NCI-H1092 (cell line): ENCODE measurements at places on chromosomes 2 and 18.

DNA sequence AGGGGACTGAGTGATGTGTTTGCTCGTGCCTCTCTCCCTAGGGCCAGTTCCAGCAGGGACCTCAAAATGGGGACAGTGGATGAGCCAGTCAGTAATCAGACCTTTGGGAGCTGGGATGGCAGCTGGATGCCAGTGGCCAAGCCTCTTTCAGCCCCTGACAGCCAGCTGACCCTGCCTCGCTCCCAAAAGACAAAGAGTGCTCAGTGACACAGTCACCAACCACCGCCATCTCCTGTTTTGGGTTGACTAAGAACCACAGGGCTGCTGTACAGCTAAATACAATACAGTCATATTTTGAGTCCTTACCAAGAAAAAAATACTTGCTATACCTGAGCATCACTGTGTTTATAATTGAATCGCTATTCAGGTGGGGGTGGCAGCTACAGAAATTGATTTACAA lies 75.7 kb downstream of the POU3F3 start:
- no peak for DNase-seq

DNA sequence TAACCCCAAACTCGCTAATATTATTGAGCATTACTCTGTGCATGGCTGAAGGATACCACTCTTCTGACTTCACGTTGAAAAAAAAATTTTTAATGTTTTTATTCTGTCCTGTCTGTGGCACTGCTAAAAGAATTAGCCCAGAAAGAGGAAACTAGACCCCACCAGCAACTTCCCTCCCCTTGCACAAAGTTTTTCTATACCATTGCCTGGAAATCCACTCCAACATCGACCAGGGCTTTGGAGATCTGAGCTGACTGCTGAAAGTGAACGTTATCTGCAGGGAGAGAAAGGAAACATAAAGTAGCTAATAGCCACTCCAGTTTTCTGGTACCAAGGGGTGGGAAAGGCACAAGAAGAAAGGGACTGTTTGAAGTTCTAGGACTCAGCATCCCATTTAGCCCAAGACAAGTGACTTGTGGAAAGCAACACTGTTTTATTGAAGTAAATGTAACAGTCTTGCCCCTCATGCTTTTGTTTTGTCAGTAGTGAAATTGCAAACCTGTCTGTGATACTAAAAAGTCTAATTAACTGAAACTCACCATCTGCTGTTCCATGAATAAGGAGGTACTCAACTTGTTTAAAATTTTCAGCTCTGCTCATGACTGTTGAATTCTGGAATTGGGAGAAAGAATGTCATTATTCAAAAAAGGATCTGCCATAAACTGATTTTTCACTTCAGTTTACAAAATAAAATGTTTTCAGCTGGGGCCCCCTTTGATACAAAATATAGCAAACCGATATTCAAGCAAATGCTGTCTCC lies 79.1 kb downstream of the DPP4 start:
- no peak for DNase-seq

DNA sequence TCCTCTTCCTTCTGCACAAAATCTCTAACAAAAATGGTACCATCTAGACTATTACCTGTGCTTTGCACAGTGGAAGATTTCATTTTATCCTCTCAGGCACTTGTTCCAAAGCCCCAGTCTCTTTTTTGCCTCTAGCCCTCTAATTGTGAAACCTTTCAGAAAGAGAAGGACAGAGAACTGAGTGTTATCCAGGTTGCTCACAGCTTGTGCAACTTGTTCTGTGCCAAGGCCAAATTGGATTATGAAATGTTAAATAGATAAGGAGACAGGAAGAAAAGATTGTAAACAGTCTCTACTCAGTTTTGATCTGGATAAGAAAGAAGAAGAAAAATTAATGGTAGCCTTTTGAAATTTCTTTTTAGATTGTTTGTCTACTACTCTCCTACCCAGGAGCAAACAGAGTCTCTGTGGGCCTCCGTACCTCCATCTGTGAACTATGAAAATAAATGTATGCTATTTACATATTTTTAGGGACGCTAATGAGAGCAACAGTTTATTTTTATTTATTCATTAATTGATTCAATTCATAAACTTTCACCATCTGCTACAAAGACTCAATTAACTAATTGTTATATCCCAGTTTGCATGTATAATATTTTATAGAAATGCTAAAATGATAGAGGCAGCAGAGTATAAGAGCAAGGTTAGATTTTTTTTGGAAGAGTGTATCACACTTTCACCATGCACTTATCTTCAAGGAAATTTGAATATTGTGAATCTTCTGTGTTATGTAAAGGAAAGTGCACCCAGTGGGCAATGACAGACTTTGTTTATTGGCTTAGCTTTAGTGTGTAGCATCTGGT lies 339.0 kb upstream of the ETAA1 start:
- DNase-seq, result no peak

DNA sequence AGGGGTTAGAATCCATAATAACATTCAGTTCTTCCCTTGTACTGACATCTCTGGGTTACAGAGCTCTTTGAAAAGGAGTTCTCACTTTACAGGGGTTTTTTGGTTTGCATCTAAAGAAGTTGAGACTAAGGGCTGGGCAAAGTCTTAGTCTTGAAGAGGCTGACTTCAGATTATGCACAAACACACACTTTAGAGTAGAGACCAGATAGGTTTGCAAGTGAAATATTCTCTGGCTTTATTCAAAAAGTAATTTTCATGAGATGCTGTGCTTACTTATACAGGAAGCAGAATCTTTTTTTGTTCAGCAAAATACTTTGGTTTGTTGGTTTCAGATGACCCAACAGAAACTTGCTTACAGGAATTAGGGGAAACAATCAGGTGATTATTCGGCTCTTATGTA lies 410.9 kb upstream of the LRRTM1 start:
- no peak for DNase-seq

GRCh38 chr2:74001121-74001520 lies 16.4 kb downstream of the TET3 start:
- DNase-seq, result no peak

DNA sequence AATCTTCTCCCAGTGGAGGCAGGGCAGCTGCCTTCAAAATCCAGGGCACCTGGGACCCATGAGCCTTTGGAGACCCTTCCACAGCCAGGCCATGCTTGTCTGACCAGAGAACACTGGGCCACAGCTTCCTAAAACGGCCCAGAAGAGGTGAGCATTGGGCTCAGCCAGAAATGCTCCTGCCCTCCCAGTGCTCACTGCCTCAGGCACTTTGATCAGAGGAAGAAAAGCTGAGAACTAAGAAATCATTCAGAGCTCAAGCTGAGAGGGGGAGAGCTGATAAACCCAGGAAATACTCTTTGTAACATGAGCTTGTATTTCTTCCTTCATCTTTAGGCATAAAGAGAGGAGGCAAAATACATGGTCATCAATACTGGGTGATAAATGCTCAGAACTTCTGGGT lies 365.5 kb upstream of the KLHL29 start:
- DNase-seq, result no peak

DNA sequence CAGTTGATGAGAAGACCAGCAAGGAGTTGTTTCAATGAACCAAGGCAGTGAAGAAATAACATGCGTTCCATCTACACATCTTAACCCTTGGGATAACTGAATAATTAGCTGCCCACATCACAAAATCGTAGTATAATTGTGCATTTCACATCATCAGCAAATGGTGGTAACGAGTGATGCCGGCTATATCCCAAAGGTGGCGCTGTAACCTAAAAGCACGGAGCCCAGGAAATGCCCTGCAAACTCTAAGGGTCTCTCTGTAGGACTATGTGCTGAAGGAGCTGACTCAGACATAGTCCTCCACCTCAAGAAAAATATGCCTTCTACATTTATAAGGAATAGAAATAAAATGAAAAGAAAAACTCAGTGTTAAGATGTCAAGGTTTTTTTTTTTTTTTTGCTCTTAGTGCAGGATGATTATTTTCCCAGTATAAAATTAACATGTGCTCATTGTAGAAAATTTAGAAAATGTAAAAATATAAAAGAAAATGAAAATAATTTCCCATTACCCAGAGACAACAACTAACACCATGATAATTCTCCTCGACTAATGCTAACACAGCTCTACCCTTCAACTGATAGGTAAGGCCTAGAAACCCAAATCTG lies 23.1 kb upstream of the DSG3 start:
- no peak for DNase-seq

DNA sequence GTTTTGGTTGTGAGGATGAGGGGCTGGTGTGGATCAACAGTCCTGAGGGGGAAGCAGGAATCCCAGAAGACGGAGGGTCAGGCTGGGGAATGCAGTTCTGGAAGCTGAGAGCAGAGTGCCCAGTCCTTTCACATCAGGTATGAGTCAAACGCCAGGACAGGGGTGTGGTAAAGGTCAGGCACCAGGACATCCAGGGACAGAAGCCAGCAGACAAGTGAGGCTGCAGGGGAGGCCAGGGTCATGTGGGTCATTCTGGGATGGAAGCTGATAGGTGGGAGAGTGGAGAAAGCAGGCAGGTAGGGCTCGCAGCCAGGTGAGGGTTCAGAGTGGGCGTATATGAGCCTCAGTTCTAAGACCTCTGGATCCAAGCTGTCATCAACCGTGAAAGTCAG lies 12.8 kb upstream of the GNLY start:
- DNase-seq, result no peak

DNA sequence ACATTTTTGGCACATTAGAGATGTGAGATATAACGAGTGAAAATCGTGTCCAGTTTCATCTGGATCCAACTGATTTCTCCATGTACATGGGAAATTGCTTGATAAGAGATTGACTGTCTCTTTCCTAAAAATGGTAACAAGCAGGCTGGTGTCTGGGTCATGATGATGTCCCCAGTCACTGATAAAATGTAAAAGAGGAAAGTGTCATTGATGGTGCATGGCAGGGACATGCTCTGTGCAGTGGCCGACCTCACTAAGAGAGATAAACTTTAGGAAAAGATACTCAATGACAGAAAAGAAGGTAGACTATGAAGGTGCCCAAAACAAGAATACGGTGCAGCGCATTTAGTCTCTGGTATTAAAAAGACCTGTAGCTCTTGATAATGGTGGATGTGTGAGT lies 1517.5 kb downstream of the RPIA start:
- DNase-seq, result no peak

GRCh38 chr2:9831670-9832069 lies 11.6 kb upstream of the TAF1B start:
- no peak for DNase-seq

DNA sequence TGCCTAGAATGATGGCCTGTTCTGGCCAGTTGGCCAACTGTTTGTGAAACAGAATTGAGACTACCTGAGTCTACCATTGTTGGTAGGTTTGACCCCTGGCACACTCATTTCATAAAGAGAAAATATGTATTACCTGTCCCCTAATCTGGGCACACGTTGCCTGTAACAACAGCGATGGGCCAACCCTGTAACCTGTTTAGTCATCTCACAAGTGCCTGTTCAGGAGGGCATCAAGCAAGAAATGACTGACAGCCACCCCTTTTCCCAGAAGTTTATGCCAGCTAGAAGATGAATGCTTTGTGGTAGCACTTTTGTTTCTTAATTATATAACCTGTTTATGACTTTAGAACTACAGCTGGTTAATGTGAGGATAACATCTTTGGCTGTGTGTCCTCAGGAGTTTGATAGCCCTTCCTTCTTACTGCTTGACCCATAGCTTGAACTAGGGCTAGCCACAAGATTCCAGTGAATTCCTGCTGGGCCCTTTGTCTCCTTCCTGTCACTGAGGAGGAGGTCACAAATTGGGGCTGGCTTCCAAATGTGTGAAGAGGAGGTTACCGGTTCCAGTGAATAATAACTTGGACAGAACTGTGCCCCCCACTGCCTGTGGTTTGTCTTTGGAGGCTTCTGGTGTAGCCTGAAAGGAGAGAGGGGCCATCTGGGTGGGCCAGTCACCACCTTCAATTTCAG lies 273.9 kb upstream of the EPAS1 start:
- no peak for DNase-seq

DNA sequence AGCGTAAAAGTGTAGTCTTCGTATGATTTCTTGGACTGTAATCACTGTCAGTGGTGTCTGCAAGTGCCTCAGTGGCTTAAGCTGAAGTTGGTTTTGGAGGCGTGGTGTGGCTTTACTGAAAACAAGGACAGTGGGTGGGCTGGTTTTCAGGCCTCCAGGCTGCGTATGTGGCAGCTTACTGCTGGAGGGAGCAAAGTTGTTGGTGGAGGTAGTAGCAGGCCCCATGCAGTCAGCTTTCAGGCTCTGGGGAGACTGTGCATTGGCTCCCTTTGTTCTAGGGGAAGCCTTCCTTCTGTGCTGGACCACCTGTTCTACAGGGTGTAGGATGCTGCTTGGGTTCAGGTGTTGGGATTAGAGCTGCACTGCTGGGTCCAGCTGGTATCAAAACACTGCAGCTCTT lies 91.6 kb downstream of the NCK2 start:
- no peak for DNase-seq

DNA sequence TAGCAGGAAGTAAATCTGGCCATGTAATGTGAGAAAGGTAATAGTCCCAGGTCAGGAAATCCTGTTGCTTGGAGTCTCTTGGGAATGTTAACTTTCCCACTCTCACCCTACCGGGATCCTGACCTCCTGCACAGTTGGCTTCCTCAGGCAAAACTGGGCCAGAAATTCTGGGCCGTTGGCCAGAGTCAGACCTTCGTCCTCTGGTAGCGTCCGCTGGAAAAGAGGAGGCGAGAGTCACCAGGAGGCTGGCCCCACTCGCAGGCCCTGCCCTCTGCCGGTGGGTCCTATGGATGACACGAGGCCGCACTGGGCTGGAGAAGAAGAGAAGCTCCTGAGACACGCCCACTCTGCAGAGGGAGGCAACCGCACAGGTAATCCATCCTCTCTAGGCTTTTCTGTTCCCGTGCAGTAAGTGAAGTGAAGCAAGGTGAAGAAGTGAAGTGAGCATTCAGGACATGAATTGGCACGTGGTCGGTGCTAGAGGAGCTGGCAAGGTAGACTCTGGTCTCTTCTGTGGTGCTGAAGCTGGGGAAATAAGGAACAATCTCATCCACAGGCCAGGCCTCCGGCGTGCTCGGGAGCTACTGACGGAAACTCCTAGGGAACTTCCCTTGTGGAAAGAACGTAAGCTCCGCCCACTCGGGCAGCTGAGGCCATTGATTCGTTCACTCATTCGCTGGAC lies 182.7 kb upstream of the GLI2 start:
- no peak for DNase-seq

DNA sequence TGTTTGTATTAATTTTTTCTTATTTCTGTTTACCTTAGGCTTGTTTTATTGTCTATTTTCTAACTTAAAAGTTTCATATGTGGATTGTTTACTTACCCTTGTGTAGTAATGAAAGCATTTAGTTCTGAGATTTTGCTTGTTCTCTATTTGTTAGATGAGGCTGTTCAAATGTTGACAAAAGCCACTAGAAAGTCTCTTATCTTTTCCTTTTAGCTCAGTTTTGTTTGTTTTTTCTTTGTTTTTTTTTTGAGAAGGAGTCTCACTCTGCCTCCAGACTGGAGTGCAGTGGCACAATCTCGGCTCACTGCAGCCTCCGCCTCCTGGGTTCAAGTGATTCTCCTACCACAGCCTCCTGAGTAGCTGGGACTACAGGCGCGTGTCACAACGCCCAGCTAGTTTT lies 30.9 kb downstream of the USP14 start:
- no peak for DNase-seq

GRCh38 chr2:165633431-165633830 lies 160.6 kb downstream of the GALNT3 start:
- DNase-seq, result no peak

- no peak for DNase-seq
Observed at GRCh38 chr2:74551942-74552913, 1.5 kb downstream of the LOXL3 start.
